Panc1 (cell line): ENCODE measurements at places on chromosomes 13 and 19. TPM values are rescaled to one million over a fixed set of nuclear protein-coding genes. Genes with fewer than 3 reads are reported as not detected.

SIRT6 gene
- 19.8 TPM for total RNA-seq

DNA sequence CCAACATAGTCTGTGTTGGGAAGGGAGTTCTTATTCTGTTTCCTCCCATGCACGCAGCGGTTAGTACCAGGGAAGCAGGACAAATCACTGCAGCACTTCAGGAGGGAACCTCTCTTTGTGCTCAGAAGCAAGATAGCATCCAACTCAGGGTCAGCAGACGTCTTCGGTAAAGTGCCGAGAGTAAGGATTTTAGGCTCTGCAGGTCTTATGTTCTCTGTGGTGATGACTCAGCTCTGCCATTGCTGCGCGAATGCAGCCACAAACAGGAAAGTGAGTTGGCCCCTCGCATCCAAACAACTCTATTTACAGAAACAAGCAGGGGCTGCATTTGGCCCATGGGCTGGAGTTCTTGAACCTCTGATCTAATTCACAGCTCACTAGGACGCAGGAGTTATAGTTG lies 122.1 kb upstream of the SPATA13 start:
- no peaks in the 10 kb centered on the region for H3K36me3 ChIP-seq
- no peaks in the 10 kb centered on the region for H3K4me1 ChIP-seq
- no peak overlapping the region for H3K4me3 ChIP-seq
- no peak overlapping the region for H3K27ac ChIP-seq

DNA sequence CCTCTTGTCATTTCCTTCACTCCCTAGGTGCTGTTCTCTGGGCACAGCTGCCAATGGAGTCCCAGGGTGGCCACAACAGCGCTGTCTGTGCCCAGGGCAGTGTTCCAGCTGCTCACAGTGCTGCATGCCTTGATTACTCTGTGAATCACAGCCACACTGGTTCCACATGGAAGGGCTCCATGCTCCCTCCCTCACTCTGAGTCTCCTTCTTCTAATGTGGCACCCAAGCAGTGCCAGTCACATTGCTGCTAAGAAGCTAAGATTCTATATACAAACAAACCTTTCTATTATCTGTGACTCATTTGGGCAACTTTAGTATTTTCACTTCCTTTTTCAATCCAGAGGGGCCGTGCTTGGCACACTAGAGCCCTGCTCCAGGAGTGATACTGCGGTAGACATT lies 248.7 kb downstream of the TDRD3 start:
- H3K4me1 ChIP-seq = no peaks in the 10 kb centered on the region
- DNase-seq = no peak
- no peaks in the 10 kb centered on the region for H3K36me3 ChIP-seq
- no peak overlapping the region for H3K27ac ChIP-seq

- no peaks in the 10 kb centered on the region for H3K27me3 ChIP-seq
- peaks cover 11% of the 10 kb centered on the region for H3K4me1 ChIP-seq
- no peak overlapping the region for H3K27ac ChIP-seq
- no peaks in the 10 kb centered on the region for H3K36me3 ChIP-seq
- H3K4me3 ChIP-seq = no peak overlapping the region
Measured at GRCh38 chr19:848386-848921, 3.6 kb upstream of the ELANE start.

DNA sequence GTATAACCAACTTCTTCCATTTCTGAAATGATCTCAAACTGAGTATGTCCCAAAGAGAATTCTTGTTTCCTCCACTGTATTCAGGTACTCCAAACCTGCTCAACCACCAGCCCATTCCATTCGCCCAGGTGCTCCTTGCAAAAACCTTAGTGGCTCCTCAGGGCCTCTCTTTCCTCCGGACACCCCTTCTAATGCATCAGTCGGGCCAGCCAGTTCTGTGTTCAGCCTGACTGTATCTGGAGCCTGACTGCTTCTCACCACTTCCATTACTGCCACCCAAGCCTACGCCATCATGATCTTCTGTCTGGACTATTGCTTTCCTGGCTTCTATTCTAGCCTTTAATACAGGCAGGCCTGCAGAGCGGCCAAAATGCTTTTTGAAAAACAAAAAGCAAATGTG lies 1.5 kb downstream of the PHF11 start:
- no peaks in the 10 kb centered on the region for H3K36me3 ChIP-seq
- no peak for DNase-seq
- peaks cover 7% of the 10 kb centered on the region; the same call in 1 of the 2 replicates for H3K4me1 ChIP-seq

GRCh38 chr19:16714702-16715287 lies 4.9 kb upstream of the NWD1 start:
- no peak overlapping the region; the same call in 1 of the 2 replicates for H3K4me3 ChIP-seq
- no peaks in the 10 kb centered on the region for H3K36me3 ChIP-seq
- no peak overlapping the region for H3K27ac ChIP-seq
- peaks cover 3% of the 10 kb centered on the region for H3K4me1 ChIP-seq

DNA sequence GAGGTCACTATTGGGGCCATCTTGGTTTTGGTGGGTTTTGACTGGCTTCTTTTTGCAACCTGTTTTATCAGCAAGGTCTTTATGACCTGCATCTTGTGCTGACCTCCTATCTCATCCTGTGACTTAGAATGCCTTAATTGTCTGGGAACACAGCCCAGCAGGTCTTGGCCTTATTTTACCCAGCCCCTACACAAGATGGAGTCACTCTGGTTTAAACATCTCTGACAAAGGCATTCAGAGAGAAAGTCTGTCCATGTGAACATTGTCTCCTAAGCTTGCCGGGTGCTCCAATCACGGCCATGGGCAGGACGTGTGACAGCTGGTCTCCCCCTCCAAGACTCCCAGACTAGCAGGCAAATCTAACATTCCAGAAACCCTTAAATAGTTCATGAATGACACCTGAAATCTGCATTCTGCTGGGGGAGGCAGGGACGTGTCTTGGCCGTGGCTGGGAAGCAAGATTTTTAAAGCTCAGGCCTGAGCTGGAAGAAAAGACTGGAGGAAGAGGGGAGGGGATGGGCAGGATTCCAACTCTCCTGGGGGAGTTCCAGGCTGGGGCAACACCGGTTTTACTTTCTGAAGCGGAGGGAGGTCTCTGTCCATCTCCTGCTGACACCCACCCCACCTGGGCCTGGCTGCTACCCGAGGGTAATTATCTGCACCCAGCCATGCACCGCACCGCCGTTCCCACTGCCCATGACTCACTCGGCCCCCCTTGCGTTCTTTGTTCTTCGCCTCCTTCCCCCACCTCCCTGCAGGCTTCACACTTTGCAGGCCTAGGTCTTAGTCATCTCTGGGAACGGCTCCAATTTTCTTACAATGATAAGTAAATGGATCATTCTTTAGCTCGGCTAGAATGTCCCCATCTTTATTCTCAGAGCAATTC lies 11.6 kb upstream of the OR1M1 start:
- no peaks in the 10 kb centered on the region for H3K27me3 ChIP-seq
- peak; percentile 78 for DNase-seq
- peaks cover 31% of the 10 kb centered on the region for H3K4me1 ChIP-seq
- H3K27ac ChIP-seq = peak overlapping the region; percentile 95

DNA sequence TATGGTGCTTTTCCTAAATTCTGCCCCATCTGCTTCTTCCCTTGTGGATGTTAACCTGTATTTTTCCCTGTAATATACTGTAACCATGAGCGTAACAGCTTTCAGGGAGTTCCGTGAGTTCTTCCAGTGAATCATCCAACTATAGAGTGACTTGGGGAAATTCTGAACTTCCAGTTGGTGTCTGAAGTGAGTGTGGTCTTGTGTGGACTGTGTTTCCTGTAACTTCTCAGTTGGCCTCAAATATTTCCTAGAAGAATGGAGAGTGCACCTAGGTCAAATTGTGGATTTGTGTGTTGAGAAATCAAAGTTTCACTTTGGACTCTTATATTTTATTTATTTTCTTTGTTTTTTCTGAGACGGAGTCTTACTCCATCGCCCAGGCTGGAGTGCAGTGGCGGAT lies 11.0 kb upstream of the ZNF766 start:
- H3K4me3 ChIP-seq = no peak overlapping the region
- no peaks in the 10 kb centered on the region for H3K4me1 ChIP-seq
- H3K27me3 ChIP-seq = no peaks in the 10 kb centered on the region
- no peak overlapping the region for H3K27ac ChIP-seq
- no peaks in the 10 kb centered on the region for H3K36me3 ChIP-seq

DNA sequence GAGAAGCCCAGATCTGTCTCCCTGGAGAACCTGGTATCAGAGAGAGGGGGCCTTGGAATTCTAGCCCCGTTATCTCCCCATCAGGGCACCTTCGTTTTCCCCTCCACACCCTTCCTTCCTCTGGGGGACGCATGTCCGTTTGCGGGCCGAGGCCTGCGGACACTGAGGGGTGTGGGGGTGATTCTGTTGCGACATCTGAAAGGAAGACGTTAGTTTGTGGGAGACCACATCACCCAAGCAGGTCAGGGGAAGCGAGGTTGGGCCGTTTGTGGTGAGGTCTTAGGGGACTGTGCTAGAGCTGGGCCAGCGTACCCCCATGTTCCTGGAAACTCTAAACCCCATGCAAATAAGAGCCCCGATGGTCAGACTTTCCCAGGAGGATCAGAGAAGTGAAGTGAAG lies 3.7 kb upstream of the HSH2D start:
- DNase-seq = no peak
- H3K4me1 ChIP-seq = no peaks in the 10 kb centered on the region
- H3K36me3 ChIP-seq = no peaks in the 10 kb centered on the region
- H3K27me3 ChIP-seq = no peaks in the 10 kb centered on the region

GRCh38 chr19:29672933-29673336 lies 7.7 kb downstream of the PLEKHF1 start:
- H3K27ac ChIP-seq = no peak overlapping the region
- H3K27me3 ChIP-seq = no peaks in the 10 kb centered on the region
- DNase-seq = no peak
- H3K36me3 ChIP-seq = no peaks in the 10 kb centered on the region
- H3K4me1 ChIP-seq = peaks cover 25% of the 10 kb centered on the region
- H3K4me3 ChIP-seq = no peak overlapping the region

GRCh38 chr19:39263912-39264305 lies 4.3 kb upstream of the IFNL2 start:
- no peaks in the 10 kb centered on the region for H3K36me3 ChIP-seq
- no peak overlapping the region for H3K27ac ChIP-seq
- DNase-seq = no peak
- H3K4me1 ChIP-seq = no peaks in the 10 kb centered on the region
- H3K4me3 ChIP-seq = no peak overlapping the region

- H3K36me3 ChIP-seq = no peaks in the 10 kb centered on the region
- no peaks in the 10 kb centered on the region for H3K4me1 ChIP-seq
- H3K4me3 ChIP-seq = no peak overlapping the region
- no peak overlapping the region for H3K27ac ChIP-seq
- no peaks in the 10 kb centered on the region for H3K27me3 ChIP-seq
Measured at GRCh38 chr13:74193391-74193790, 59.2 kb upstream of the KLF12 start.

DNA sequence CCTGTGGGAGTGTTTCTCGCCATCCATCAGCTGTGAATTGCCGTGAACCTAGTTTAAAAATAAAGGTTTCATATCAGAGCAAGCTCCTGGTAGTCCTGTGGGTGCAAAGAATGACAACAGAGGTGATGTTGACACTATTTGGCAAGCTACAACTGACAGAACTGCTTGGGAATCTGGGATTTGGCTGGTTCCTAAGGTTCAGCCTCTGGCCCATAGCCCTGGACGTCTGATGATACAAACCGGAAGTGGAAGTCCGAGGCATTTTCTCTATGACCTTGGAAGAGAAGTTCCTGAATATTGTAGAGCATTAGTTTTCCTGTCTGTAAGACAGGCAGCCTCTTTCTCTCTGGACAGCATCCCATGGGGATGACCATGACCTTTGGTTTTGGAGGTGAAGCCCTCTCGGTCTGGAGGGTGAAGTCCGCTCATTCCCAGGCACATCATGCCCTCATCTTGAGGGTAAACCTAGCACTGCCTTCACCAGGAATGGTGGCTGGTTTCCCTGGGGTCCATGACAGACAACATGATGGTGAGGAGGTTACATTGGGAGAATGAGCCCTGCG lies 29.1 kb downstream of the GATAD2A start:
- no peak for DNase-seq
- H3K27ac ChIP-seq = no peak overlapping the region
- H3K4me1 ChIP-seq = no peaks in the 10 kb centered on the region
- no peak overlapping the region for H3K4me3 ChIP-seq
- H3K36me3 ChIP-seq = no peaks in the 10 kb centered on the region

GRCh38 chr13:47798194-47798593 lies 202.9 kb downstream of the SUCLA2 start:
- H3K36me3 ChIP-seq = no peaks in the 10 kb centered on the region
- H3K27ac ChIP-seq = no peak overlapping the region
- no peaks in the 10 kb centered on the region for H3K4me1 ChIP-seq
- no peaks in the 10 kb centered on the region for H3K27me3 ChIP-seq

- no peaks in the 10 kb centered on the region for H3K36me3 ChIP-seq
- no peak overlapping the region for H3K4me3 ChIP-seq
- no peaks in the 10 kb centered on the region for H3K4me1 ChIP-seq
- no peak overlapping the region for H3K27ac ChIP-seq
- DNase-seq = no peak
- H3K27me3 ChIP-seq = no peaks in the 10 kb centered on the region
Measured at GRCh38 chr13:104773775-104774174, 1707.6 kb upstream of the SLC10A2 start.

DNA sequence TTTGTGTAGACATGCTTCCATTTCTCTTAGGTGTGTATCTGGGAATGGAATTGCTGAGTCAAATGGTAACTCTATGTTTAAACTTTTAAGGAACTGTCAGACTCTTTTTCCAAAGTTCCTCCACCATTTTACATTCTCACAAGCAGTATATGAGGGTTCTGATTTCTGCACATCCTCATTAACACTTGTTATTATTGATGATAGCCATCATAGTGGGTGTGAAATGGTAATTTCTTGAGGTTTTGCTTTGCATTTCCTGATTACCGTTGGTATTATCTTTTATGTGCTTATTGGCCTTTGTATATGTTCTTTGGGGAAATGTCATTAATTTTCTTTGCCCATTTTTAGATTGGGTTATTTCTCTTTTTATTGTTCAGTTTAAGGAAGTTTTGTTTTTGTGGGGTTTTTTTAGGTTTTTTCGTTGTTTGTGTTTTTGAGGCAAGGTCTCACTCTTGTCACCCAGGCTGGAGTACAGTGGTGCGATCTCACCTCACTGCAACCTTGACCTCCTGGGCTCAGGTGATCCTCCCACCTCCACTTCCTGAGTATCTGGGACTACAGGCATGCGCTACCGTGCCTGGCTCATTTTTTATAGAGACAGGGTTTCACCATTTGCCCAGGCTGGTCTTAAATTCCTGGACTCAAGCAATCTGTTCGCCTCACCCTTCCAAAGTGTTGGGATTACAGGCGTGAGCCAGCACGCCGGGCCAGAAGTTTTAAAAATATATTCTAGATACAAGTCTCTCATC lies 34.3 kb downstream of the NAA16 start:
- no peak overlapping the region for H3K4me3 ChIP-seq
- H3K27me3 ChIP-seq = no peaks in the 10 kb centered on the region
- no peak overlapping the region for H3K27ac ChIP-seq
- H3K36me3 ChIP-seq = no peaks in the 10 kb centered on the region
- DNase-seq = no peak

- peaks cover 42% of the 10 kb centered on the region for H3K4me1 ChIP-seq
- DNase-seq = no peak
- no peak overlapping the region for H3K4me3 ChIP-seq
- H3K36me3 ChIP-seq = no peaks in the 10 kb centered on the region; the same call in 1 of the 2 replicates
- H3K27ac ChIP-seq = peak overlapping the region; percentile 79
- no peaks in the 10 kb centered on the region for H3K27me3 ChIP-seq
Measured at GRCh38 chr19:1098177-1099051, 3.2 kb upstream of the POLR2E start.

- peak overlapping the region; percentile 96 for H3K27ac ChIP-seq
- no peaks in the 10 kb centered on the region for H3K27me3 ChIP-seq
- DNase-seq = no peak
Measured at GRCh38 chr19:13149628-13150186, 468 bp downstream of the STX10 start.

GRCh38 chr13:26719356-26719945 lies 41.1 kb downstream of the GPR12 start:
- H3K4me1 ChIP-seq = no peaks in the 10 kb centered on the region
- H3K27ac ChIP-seq = no peak overlapping the region
- DNase-seq = no peak
- no peaks in the 10 kb centered on the region for H3K36me3 ChIP-seq
- no peak overlapping the region for H3K4me3 ChIP-seq
